Keratinocyte (primary cell): ENCODE measurements at places on chromosomes 6 and 20.

DNA sequence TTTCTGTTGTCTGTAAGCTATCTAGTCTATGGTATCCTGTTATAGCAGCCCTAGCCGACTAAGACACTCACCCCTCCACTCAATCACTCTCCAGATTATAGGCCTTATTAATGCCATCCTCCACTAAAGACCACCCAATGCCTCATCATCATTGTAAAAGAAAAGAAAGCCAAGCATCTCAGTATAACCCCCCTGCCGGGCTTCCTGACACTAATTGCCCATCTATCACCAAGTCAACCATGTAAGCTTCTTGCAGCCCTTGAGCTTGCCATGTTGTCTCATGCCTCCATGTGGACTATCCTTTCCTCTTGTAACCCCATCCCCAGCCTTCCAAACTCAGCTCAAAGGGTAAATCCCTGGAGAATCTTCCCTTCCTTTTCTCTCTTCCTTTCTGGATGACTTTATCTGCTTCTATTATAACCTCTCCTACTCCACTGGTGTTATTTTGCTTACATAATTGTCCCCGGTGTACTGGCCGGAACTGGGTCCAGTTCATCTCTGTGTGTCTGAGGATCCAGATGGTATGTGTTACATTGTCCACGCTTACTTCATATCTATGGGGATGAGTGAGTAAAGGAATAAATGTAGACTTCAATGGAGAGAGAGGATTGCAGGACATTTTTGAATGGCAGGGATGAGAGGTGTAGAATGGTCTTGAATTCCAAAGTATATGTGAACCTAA, 202.9 kb upstream of the SOX4 start:
- no peak for DNase-seq

- no peak for DNase-seq
Measured at GRCh38 chr20:8667306-8667705, 401.6 kb upstream of the PLCB4 start.

- DNase-seq = no peak
Measured at GRCh38 chr6:106220485-106220884, 105.1 kb downstream of the ATG5 start.

DNA sequence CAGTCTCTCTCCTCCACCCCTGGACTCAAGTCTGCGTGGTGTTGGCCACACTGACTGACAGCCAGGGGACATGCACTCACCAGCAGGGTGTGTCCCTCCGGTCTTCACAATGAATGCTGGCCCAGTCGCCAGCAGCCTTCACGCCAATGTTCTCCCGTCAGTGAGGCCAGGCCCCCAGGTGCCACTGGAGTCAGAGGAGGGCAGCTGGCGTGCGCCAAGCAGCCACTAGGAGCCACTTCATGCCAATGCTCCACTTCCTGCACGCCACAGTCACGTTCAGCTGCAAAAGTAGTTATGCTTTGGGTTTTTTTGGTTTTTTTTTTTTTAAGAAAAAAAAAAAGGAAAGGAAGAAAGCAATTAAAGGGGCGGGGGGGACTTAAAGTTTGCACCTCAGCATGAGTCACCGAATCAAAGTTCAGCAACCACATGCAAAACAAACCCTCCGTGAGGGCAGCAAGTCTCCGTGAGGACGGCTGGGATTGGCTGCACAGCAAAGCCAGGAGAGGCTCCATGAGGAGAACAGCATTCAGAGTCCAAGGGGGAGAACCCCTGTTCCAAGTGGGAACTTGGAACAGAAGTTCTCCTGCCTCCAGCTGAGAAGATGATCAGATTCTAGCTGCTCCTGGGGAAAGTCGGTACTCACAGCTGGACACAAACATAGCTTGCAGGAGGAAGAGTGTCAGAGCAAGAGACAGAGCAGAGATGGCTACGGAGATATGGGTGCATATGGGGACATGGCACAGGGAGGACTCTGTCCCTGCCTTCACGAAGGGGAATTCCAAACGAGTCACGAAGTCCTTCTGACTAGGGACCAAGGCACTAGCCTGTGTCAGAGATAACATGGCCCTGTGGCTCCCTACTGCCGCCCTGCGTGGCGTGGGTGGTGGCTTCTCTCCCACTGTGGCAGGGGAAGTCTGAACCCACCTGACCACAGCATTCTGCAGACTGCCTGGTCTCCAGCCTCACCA, at the start of gene ZC3H12D:
ZC3H12D (minus strand) TSS at position 282 of the 968 bp plus-strand sequence. CDS start 10,471 bp downstream, outside the sequence.
- DNase-seq = no peak

DNA sequence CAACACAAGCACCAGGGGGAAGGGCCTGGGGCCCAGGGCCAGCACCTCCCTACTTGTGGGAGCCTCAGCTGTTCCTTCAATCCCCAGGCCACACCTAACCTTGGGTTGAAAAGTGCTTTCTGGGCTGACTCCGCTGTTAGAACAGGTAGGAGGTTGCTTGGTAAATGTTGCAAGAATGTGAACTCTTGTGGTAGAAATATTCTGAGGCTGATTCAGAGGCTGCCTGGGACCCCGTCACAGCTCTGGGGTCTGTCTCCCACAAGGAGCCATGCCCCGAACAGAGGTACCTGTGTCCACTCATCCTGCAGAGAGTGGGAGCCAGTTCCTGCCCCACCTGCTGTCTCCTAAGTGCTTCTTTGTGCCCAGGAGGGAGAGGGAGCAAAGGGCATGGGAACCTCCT, 14.4 kb upstream of the MAS1L start:
- no peak for DNase-seq

DNA sequence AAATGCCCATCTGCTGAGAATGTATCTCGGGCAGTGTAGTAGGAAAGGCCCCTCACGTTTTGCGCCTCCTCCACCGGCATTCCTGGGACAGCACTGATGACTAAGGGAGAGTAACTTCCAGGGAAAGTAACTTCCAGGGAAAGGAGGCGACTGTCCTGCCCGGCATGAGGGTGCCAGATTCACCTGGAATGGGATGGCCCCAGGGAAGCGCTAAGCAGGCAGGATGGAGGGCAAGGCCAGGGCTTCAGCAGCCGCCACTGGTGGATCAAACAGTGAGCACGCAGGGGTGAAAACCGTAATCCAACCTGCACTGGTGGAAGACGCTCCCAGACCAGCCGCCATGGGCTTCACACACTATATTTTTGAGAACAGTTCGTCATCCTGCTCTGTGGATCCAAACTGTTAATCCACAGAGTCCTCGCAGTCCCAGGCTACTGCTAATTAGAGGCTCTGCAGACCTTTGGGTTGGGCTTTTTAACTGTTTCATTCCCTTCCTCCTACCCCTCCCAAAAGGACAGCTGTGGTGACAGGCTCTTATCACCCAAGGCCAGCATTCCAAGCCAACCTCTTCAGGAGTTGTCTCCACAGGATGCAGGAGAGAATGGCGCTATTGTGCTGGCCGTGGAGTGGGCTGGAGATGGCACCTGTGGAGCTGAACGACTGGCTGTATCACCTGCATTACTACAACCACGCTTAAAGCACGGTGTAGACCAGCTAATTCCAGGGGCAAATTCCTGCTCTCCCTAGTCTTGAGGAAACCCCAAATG, 178.9 kb downstream of the DLL1 start:
- DNase-seq = no peak

DNA sequence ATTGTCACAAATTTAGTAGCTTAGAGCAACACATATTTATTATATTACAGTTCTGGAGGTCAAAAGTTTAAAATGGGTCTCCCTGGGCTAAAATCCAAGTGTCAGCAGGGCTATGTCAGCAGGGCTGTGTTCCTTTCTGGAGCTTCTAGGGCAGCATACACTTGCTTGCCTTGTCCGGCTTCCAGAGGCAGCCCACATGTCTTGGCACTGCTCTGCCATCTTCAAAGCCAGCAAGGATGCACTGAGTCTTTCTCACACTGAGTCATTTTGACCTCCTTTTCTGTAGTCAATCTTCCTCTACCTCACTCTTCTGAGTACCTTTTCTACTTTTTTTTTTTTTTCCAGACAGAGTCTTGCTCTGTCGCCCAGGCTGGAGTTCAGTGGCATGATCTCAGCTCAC, 39.0 kb downstream of the ADGRF4 start:
- no peak for DNase-seq

DNA sequence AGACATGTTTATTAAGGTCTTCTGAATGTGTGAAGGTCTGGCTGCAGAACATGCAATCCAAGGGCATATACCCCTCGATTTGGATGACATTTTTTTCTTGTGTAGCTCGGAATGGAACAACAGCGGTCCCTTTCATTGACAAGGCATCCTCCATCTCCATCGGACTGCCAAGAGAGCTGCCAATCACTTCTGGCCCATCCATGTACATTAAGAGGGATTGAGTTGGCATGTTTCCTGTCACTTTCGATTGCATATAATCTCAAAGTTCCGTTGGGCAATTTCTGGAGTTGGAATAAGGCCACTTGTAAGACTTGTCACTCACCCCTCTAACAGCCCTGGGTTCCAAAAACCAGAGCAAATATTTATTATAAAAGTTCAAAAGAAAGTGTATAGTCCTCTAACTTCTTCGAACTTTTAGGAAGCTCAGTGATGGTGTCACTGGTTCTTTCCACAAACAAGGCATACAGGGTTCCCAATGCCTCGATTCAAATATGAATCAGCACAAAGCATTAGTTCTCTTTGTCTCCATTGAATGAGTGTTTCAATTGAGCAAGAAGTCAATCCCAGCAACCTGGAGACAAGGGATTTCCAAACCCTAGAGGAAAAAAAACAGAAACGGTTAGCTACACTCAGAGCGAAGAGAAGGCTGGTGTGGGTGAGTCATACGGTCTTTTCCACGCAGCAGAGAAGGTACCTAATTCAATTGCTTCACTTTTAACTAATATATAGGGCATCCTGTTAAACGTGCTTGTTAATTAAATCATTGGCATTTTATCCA, 10.9 kb downstream of the ZNF217 start:
- peak; percentile 70 for DNase-seq

- no peak for DNase-seq
Measured at GRCh38 chr6:138849791-138850190, 53.9 kb downstream of the ECT2L start.

GRCh38 chr6:87182940-87183339, 27.6 kb downstream of the ZNF292 start:
- DNase-seq = no peak
